Activated CD8-positive, alpha-beta T cell treated with anti-CD3 and anti-CD28 coated beads, Interleukin-2, amount 10 ng/mL, durations not matched to agents 7 days and 5 days (primary cell): ENCODE measurements at places on chromosomes 3 and 15. TPM values are rescaled to one million over a fixed set of nuclear protein-coding genes. Genes with fewer than 3 reads are reported as not detected.

The SLC38A3 gene
- total RNA-seq, result not detected

The STAC gene
- total RNA-seq, result not detected

The SCG3 gene
- total RNA-seq, result not detected

The IGSF10 gene
- not detected for total RNA-seq

The WDR93 gene
- total RNA-seq, result not detected

The ULK4 gene
- total RNA-seq, result 12.3 TPM

The IDH3A gene
- 84.2 TPM for total RNA-seq

The LDHAL6B gene
- not detected for total RNA-seq

The RASGRP1 gene
- 165 TPM for total RNA-seq

The LSAMP gene
- total RNA-seq, result not detected

The APOD gene
- total RNA-seq, result not detected

The TF gene
- 0.03 TPM for total RNA-seq

The SLC35G2 gene
- 0.16 TPM for total RNA-seq

The LAMB2 gene
- not detected for total RNA-seq

The ZNF770 gene
- total RNA-seq, result 35.1 TPM

The MEF2A gene
- 26.7 TPM for total RNA-seq

The CCR1 gene
- total RNA-seq, result 41.5 TPM

The PTX3 gene
- total RNA-seq, result not detected

The PRRT3 gene
- total RNA-seq, result 6.9 TPM

The KLHL40 gene
- not detected for total RNA-seq

The CX3CR1 gene
- total RNA-seq, result 0.95 TPM

The CILP gene
- 0.05 TPM for total RNA-seq

The GOLGA6L1 gene
- not detected for total RNA-seq

The SLC49A4 gene
- 1.5 TPM for total RNA-seq

The TRH gene
- not detected for total RNA-seq

The EIF1B gene
- total RNA-seq, result 33.2 TPM

The P3H2 gene
- total RNA-seq, result not detected

The LXN gene
- 8.7 TPM for total RNA-seq

The ALPK3 gene
- total RNA-seq, result 0.24 TPM

The IFT57 gene
- total RNA-seq, result 23.9 TPM

The CLDN1 gene
- total RNA-seq, result not detected

The SNTN gene
- not detected for total RNA-seq

The ZMYND10 gene
- 5.1 TPM for total RNA-seq

The NEIL1 gene
- 2.8 TPM for total RNA-seq

The EFHB gene
- not detected for total RNA-seq

The PSTPIP1 gene
- 208 TPM for total RNA-seq

The ALS2CL gene
- total RNA-seq, result 1.4 TPM

The RBPMS2 gene
- not detected for total RNA-seq

The PODXL2 gene
- total RNA-seq, result 1.3 TPM

The CAMKV gene
- total RNA-seq, result not detected

The KAT2B gene
- total RNA-seq, result 120 TPM

The GRIP2 gene
- not detected for total RNA-seq

The CRABP1 gene
- not detected for total RNA-seq

The C2CD4A gene
- total RNA-seq, result not detected

The SERPINI2 gene
- total RNA-seq, result not detected

The CCDC191 gene
- total RNA-seq, result 3.0 TPM

The XCR1 gene
- total RNA-seq, result not detected

The TUSC7 gene
- not detected for total RNA-seq

The PLA1A gene
- not detected for total RNA-seq

The PLSCR2 gene
- not detected for total RNA-seq

The THPO gene
- not detected for total RNA-seq
